Fibroblast of lung (primary cell): ENCODE measurements at places on chromosomes 5 and 9. TPM values are rescaled to one million over a fixed set of nuclear protein-coding genes. Genes with fewer than 3 reads are reported as not detected.

PLPPR1 gene
- total RNA-seq: not detected in 2 replicates

ITGA2 gene
- total RNA-seq: 50.1 and 75.5 TPM in 2 replicates

PDCD1LG2 gene
- 4.9 and 6.9 TPM in 2 replicates for total RNA-seq

CCNH gene
- 63.7 and 77.6 TPM in 2 replicates for total RNA-seq

MYMK gene
- not detected in 2 replicates for total RNA-seq

C9orf153 gene
- total RNA-seq: 0.17 and 0.51 TPM in 2 replicates

ZNF484 gene
- 13.1 and 15.4 TPM in 2 replicates for total RNA-seq

ZFYVE16 gene
- total RNA-seq: 34.2 and 37.0 TPM in 2 replicates

DOCK2 gene
- 3.6 and 8.9 TPM in 2 replicates for total RNA-seq

SPATA31E1 gene
- total RNA-seq: not detected in 2 replicates

QRFP gene
- total RNA-seq: not detected in 2 replicates

IFNA2 gene
- total RNA-seq: not detected in 2 replicates

MLANA gene
- not detected in 2 replicates for total RNA-seq

FCHO2 gene
- 19.2 and 19.5 TPM in 2 replicates for total RNA-seq

ZMAT2 gene
- total RNA-seq: 69.4 and 77.0 TPM in 2 replicates

ADRB2 gene
- 1.0 and 4.5 TPM in 2 replicates for total RNA-seq

F2RL1 gene
- total RNA-seq: 20.8 and 25.1 TPM in 2 replicates

DNAJA1 gene
- 116 and 134 TPM in 2 replicates for total RNA-seq

SLC36A2 gene
- total RNA-seq: not detected in 2 replicates

RPL12 gene
- total RNA-seq: 1,387 and 1,751 TPM in 2 replicates

IFNA16 gene
- not detected in 2 replicates for total RNA-seq

DIPK1B gene
- 0.33 and 0.77 TPM in 2 replicates for total RNA-seq

TSPAN17 gene
- total RNA-seq: 29.0 and 35.2 TPM in 2 replicates

PCDHGA12 gene
- 9.2 and 13.7 TPM in 2 replicates for total RNA-seq

IGFBPL1 gene
- not detected in 2 replicates for total RNA-seq
